H54 (cell line): ENCODE measurements at places on chromosomes 6 and 20.
A peak's percentile ranks its signal among the peaks of the same experiment; 100 is the strongest.

GRCh38 chr6:134826889-134827737 lies 122.8 kb downstream of the ALDH8A1 start:
- DNase-seq: peak; percentile 15

- no peak for DNase-seq
These were observed 2.0 kb downstream of the CD24 start for GRCh38 chr6:106972500-106972899.

GRCh38 chr6:56799989-56800388 lies 154.9 kb upstream of the BEND6 start:
- DNase-seq: no peak

- no peak for DNase-seq
These were observed 65.8 kb upstream of the STMND1 start for GRCh38 chr6:17036065-17036393.

DNA sequence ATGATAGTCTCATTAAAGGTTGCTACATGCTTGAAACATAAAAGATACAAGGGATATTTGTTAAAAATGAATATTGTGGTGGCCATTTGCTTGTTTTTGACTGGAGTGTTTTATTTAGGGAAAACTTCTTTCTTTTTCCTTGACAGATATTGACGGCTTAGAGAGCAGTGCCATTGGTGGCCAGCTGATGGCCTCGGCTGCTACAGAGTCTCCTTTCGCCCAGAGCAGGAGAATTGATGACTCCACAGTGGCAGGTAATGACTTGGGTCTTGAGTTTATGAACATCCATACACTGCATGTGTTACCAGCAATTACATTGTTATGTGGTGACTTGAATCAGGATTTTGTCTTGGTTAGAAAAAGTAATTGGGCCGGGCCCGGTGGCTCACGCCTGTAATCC lies 67.5 kb upstream of the PBOV1 start:
- DNase-seq: no peak

DNA sequence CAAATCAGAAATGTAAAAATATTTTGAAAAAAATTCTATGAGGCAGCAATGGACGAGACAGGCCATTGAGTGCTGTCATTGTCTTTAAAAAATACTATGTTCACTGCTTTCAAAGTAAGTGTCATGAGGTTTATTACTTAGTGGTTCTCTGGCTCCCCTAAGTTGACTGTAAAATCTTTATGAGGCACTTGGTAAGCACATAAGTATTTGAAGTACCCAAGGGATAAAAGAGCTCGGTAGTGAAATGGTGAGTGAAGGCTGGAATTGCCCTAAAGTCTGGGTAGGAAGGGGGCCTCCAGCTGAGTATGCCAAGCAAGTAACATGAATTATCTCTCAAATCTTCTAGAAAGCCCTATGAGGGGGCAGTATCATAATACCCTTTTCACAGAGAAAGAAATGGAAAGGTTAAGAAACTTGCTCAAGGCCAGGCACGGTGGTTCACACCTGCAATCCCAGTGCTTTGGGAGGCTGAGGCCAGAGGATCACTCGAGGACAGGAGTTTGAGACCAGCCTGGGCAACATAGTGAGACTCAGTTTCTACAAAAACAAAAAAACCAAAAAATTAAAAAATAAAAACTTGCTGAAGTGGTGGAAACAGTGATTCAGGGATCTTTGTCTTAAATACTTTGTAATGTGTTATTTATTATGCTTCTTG lies 5.5 kb upstream of the CTCFL start:
- DNase-seq: no peak

GRCh38 chr20:57654363-57654997 lies 34.3 kb upstream of the ZBP1 start:
- DNase-seq: peak; percentile 79

- DNase-seq: no peak
These were observed 305.5 kb upstream of the SGK1 start for GRCh38 chr6:134623401-134623800.

DNA sequence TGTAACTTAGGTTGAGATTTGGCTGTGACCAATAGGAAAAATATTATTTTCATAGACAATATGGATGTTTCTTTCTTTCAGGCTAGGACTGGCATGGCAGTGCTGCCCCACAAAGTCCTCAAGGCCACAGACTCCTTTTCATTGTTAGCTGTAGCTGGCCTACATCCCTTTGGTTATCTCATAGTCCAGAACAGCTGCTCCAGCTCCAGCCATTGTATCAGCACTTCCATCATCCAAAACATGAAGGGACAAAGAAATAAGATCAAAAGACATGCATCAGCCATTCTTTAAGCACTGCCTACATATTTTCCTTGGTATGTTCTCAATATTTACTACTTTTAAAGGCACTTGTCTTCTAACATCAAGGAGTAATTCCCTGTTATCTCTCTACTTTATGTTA lies 73.0 kb downstream of the ZDHHC14 start:
- no peak for DNase-seq

GRCh38 chr20:55269913-55270312 lies 735.4 kb downstream of the CBLN4 start:
- DNase-seq: peak; percentile 5

DNA sequence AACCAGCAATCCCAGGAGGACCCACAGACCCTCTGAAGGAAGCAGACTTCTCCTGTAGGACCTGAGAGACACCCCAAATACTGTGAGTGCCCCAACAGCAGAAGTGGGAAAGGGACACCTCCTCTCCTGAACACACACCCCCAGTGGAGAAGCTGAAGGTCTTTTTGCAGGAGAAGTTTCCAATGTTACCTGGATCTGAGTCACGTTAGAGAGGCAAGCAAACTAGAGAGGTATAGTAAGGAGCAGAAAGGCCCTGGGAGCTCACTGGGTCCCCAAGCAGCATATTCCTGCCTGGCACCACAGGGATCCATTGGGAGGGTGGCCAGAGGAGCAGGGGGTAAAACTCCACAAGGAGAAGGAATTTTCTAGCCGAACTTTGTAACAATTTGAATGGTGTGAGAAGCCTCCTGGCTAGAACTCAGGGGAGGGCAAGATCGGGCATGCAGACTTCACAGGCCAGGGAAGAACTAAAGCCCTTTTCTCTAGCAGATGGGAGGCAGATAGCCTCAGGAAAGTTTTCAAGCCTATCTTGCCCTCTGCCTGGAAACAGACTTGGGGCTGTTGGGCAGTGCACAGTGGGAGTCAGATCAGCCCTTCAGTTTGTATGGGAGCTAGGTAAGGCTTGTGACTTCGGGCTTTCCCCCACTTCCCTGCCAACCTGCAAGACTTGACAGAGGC lies 68.2 kb upstream of the SSTR4 start:
- no peak for DNase-seq

GRCh38 chr6:35367646-35368037 lies 25.3 kb downstream of the PPARD start:
- no peak for DNase-seq

DNA sequence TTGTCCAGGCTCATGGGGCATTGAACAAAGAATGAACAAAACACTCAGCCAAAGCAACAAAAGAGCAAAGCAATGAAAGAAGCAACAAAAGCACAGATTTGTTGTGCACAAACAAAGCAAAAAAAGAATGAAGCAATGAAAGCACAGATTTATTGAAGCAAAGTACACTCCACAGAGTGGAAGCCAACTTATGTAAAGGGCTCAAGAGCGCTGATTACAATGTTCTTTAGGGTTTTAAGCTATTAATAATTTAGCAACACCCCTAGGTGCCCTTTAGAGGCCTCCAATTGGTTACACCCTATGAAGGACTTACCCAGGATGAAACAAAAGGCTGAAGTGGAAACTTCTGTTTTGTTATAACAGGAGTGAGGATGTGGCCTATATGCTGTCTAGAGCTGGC lies 179.2 kb upstream of the PROKR2 start:
- no peak for DNase-seq

DNA sequence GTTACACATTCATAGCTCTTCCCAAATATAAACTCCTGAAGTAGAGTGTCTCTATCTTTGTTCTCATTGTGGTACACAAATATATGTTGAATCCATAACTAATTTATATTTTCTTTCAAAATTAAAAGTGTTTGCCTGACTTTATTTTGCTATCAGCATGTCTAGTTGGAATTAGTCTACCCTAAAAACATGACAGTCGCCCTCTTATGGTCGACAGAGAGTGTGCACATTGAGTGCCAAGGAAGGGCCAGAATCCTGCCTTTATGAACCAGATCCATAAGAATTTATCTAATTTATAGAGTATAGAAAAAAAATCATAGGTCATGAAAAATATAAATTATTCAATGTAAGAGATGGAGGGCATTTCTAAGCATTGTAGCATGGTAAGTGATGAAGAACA lies 12.3 kb upstream of the DEFB112 start:
- DNase-seq: no peak

- DNase-seq: no peak
These were observed 48.2 kb upstream of the ASIP start for GRCh38 chr20:34193051-34193450.

- DNase-seq: no peak
These were observed 156.1 kb downstream of the ADAT2 start for GRCh38 chr6:143294265-143294860.

DNA sequence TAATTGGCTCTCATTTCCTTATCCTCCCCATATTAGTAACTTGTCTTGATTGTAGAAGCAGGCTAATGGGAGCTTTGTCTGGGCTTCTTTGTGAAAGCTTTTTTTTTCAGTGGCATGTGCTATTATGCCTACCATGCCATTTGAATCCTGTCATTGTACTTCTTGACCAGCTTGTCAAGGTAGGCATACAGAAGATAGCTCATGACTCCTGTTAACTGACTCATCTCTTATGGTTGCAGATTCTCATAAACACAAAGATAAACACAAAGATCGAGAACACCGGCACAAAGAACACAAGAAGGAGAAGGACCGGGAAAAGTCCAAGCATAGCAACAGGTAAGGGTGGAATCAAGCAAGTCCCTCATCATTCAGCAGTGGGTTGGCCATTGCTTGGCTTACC lies 32.5 kb downstream of the TOP1 start:
- DNase-seq: no peak

GRCh38 chr6:3742426-3743344 lies 8.8 kb downstream of the PXDC1 start:
- peak; percentile 65 for DNase-seq

- DNase-seq: no peak
These were observed 876.1 kb upstream of the ADGRB3 start for GRCh38 chr6:67759001-67759400.

DNA sequence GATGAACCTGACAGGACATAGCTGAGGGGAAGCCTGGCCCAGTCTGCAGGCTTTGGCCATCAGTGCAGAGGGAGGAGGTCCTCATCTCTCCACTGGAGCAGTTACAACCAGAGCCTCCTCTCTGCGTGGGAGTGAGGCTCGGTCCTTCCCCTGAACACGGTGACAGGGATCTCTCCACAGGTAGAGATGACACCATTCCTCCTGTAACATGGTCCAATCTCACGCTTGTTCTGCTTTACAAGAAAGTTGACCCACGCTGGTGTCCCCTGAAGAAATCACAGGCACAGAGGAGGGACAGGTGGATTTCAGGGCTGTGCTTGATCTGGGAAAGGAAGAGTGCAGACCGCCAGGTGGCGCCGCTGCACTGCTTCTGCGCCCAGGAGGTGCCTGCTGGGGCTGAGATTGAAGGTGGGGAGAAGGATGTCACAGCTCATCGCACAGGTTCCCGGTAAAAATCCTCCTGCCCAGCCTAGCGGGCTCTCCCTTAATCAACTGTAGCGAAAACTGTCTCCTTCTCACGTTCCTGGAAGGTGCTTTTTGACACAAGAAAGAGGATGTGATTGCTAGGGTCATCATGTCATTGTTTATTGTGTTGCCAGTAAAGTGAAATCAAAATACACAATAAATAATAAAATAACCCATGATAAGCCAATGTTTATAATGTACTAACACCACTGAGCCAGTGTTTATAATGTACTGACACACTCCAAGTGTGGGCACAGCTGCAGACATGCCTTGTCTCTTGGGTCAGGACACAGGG lies 20.4 kb downstream of the HLA-G start:
- peak; percentile 87 for DNase-seq

DNA sequence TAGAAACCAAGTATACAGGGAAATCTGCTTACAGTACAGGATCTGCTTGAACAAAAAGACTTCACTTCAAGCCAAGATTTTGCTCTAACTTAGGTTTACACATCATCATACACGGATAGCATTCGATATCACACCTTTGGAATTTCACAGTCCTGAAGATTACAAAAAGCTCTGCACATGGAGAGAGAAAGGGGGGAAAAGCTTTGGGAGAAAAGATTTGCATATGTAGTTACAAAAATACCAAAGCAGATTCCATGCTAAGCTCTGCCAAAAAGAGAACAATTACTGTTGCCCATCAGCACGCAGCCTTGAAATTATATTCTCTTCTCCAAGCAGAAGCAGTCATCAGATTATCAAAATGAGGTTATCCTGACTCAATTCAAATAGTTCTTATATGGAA lies 62.0 kb downstream of the HIVEP2 start:
- no peak for DNase-seq

DNA sequence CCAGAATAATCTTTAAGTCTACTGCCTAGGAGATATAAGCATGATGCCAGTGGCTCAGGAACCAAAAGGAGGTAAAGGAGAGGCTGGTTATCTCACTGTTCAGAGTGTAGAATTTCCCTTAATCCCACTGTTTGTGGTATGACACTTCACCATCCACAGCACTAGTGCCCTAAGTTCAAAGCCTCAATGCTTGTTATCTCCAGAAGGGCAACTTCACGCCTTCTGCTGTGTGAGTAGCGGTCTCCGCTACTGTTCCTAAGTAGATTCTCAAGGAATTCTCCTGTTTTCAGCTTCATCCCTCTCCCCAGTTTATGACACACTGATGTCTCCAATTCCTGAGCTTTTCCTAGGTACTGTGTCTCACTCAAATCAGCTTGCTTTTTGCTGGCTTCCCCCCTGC lies 13.7 kb upstream of the SNPH start:
- no peak for DNase-seq
